ENCODE measurements at places on chromosomes 3 and 15. TPM values are rescaled to one million over a fixed set of nuclear protein-coding genes. Genes with fewer than 3 reads are reported as not detected.

DNA sequence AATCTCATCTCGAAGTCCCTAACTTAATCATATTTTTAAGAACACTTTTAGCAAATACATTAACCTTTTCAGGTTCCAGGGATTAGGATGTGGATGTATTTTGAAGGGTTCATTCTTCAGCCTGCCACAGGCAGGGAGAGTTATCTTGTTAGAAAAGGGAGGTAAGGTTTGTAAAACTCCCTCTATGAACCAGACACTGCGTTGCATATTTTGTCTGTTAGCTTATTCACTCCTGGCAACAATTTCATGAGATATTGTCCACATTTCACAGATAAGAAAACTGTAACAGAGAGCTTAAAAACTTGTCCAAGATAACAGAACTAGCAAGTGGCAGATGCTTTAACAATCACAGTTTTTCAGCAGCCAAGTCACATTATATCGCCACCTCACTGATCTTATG, 155.4 kb downstream of the DIPK2A start:
- DNase-seq, result no peak

- DNase-seq, result no peak
Observed at GRCh38 chr3:54863366-54863765, 64.5 kb downstream of the LRTM1 start.

DNA sequence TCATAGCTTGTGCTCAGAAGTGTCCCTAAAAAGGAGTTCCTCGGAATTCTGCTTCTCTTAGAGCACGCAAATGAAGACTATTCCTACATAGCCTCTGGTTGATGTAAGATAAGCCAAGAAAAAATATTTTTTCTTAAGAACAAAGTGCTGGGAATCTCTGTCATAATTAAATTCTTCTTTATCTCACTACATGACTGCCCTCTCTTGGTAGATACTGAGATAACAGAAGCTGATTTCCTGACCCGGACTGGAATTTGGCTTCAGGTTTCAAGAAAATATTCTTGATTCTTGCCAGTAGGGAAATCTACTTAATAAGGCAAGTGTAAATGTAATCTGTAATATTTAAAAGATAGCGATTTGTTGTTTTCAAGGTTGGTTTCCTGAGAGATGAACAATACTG, 31.3 kb upstream of the SETMAR start:
- DNase-seq, result no peak

The GOLGA8G gene
- not detected for total RNA-seq

DNA sequence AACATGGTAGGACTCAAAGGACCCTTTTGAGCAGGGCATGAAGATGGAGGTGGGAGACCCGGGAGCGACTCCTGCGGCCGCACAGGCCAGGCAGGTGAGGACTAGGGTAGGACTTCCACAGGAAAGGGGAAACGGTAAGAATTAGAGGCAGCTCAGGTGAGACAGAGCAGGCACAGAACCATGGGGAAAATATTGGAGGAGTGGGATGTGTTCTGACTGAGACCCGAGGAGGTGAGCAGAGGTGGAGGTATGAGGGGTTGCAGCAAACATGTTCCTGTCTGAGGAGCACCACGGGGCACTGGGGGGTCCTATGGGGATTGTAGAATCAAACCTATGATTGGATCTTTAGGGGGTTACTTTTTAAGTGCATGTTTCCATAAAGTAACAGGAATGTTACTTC, 1.4 kb upstream of the ISG20 start:
- DNase-seq, result no peak

DNA sequence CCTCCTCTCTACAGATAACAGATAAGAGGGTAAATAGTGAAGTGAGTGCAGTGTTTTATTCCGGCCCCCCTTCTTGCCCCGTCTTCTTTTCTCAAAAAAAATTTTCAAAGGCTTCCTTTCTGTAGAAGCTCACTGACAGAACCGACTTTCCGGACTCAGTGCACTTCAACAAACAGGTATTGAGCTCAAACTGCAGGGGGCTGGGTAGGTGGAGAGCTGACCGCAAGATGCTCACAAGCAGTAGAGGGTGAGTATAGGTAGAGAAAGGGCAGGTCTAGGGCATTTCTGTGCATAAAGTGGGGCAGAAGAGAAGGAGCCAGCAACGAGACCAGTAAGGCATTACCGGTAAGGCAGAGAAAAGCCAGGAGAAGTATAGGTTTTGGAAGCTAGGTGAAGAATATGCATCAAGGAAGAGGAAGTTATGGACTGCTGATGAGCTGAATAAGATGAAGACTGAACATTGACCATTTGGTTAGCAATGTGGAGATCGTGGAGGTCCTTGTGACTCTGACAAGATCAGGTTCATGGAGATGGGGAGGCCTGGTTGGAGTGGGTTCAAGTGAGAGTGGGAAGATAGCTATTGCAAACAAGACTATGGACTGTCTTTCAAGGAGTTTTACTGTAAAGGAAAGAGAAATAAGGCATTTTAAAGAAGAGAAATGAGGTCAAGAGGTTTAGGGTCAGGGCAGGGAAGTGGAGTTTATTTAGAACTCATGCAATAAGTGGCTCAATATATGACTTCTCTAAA, 97.4 kb downstream of the ST6GAL1 start:
- DNase-seq, result no peak

GRCh38 chr3:65194744-65195143, 506.9 kb upstream of the ADAMTS9 start:
- DNase-seq, result no peak

GRCh38 chr3:128537091-128537703, 44.2 kb upstream of the GATA2 start:
- DNase-seq, result no peak

DNA sequence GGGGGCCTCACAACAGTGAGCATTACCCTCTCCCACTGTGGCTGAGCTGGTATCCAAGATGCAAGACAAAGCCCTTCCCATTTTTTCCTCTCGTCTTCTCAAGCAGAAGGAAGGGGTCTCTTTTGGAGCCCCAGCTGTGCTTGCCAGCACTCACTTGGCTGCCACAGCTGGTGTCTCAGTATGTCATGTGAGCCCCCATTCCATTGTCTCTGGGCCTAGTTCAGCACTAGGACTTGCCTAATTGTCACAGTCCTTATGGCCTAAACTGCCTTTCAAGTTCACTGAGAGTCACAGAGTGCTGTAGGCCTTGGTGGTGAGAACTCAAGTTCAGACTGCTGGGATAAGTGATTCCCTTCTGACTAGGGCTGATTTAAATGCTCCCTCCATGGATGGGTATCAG, 89.8 kb downstream of the ARHGEF26 start:
- no peak for DNase-seq

- DNase-seq, result no peak
Observed at GRCh38 chr3:176313426-176313825, 883.9 kb downstream of the TBL1XR1 start.

The SENP2 gene
- total RNA-seq, result 13.4 TPM

DNA sequence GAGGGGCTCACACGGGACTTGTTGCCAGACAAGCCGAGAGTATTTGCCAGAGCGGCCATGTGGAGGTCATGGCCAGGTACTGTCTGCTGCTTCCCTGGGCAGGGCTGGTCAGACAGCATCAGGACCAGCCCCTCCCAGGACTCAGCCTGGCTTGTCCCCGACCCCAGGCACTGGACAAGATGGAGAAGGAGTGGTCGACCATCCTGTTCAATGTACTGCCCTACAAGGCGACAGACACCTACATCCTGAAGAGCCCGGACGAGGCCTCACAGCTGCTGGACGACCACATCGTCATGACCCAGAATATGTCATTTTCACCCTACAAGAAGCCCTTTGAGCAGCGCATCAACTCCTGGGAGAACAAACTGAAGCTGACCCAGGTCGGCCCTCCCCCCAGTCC, 38.6 kb downstream of the DNAH1 start:
- no peak for DNase-seq

- no peak for DNase-seq
Observed at GRCh38 chr15:76274226-76274625, 37.0 kb downstream of the ETFA start.

The IL17RC gene
- 62.8 TPM for total RNA-seq

The FGF7 gene
- total RNA-seq, result 0.33 TPM

The RPL29 gene
- total RNA-seq, result 292 TPM

The VEPH1 gene
- total RNA-seq, result 0.65 TPM

DNA sequence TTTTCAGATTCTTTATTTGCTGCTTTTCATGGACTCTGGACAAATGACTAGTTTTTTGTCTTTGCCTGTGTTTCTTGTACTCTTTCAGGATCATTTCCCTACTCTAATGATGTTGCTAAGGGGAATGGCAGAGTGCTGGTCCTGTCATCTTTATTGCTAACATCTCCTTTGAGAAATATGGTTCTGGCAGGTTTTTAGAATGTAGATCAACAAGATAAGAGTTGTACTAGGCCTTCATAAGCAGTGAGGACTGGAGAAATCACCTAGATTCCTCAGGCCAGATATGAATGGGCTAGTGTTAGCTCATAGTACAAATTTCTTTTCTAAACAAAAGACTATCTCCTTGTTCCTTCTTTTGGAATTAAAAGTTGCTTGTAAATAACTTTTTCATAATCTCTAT, 156.0 kb downstream of the UBE2E2 start:
- DNase-seq, result no peak

GRCh38 chr3:188796122-188796631, 375.6 kb upstream of the TPRG1 start:
- DNase-seq, result no peak
